ENCODE measurements at places on chromosomes 13 and 19.

- no peaks in the 10 kb centered on the region for H3K4me1 ChIP-seq
- H3K36me3 ChIP-seq, result no peaks in the 10 kb centered on the region
- H3K27ac ChIP-seq, result no peak overlapping the region
- no peaks in the 10 kb centered on the region for H3K27me3 ChIP-seq
- H3K4me3 ChIP-seq, result no peak overlapping the region
- DNase-seq, result peak; percentile 65
Measured at GRCh38 chr19:51097166-51097738, 11.0 kb downstream of the CTU1 start.

GRCh38 chr19:41479757-41480191 is 36.8 kb downstream of the ERICH4 start:
- H3K27ac ChIP-seq, result no peak overlapping the region
- H3K36me3 ChIP-seq, result no peaks in the 10 kb centered on the region
- no peaks in the 10 kb centered on the region for H3K27me3 ChIP-seq
- no peak overlapping the region for H3K4me3 ChIP-seq
- no peak for DNase-seq

DNA sequence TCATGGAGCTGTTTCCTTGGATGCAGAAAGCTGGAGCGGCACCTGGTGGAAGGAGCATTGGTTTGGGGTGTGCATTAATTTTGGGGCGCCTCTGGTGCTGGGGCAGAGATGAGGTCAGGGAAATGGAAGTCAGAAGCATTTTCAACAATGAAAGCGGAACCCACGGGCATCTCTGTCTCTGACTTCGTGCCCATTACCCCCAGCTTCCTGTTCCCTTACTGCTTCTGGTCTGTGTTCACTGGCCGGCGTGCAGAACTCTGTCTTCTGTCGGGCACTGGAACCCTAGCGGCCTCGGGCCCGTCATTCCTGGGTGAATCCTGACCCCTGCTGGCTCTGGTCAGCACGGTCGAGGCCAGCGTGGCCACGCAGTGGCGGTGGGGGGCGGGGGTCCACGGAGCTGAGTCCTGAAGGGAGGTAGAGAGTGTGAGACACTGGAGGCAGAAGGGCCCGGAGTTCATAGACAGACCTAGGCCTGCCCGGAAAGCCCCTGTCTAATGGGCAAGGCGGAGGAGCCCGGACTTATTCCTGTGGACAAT is 7.9 kb upstream of the LINGO3 start:
- H3K27ac ChIP-seq, result no peak overlapping the region
- DNase-seq, result peak; percentile 80
- H3K36me3 ChIP-seq, result no peaks in the 10 kb centered on the region
- H3K27me3 ChIP-seq, result peaks cover 17% of the 10 kb centered on the region
- H3K4me3 ChIP-seq, result no peak overlapping the region

- H3K4me1 ChIP-seq, result no peaks in the 10 kb centered on the region
- H3K4me3 ChIP-seq, result no peak overlapping the region
- H3K27ac ChIP-seq, result no peak overlapping the region
- no peaks in the 10 kb centered on the region for H3K27me3 ChIP-seq
- no peak for DNase-seq
Measured at GRCh38 chr13:60425332-60425731, 28.3 kb downstream of the TDRD3 start.

DNA sequence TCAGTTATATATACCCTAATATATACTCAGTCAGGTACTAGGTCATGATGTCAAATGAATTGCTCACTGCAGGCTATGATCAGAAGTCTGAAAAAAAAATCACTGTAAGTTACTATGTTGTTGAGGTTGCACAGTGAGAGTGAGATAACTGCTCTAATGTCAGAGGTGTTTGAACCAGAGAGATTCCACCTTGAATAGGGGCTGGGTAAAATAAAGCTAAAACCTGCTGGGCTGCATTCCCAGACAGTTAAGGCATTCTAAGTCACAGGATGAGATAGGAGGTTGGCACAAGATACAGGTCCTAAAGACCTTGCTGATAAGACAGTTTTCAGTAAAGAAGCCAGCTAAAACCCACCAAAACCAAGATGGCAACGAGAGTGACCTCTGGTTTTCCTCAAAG is 10.2 kb downstream of the EPSTI1 start:
- no peak overlapping the region for H3K4me3 ChIP-seq
- H3K27ac ChIP-seq, result peak overlapping the region; percentile 20
- H3K36me3 ChIP-seq, result no peaks in the 10 kb centered on the region

GRCh38 chr13:31053091-31053490 is 108.6 kb downstream of the HSPH1 start:
- no peaks in the 10 kb centered on the region for H3K36me3 ChIP-seq
- no peak overlapping the region for H3K27ac ChIP-seq
- H3K4me1 ChIP-seq, result no peaks in the 10 kb centered on the region
- DNase-seq, result no peak

DNA sequence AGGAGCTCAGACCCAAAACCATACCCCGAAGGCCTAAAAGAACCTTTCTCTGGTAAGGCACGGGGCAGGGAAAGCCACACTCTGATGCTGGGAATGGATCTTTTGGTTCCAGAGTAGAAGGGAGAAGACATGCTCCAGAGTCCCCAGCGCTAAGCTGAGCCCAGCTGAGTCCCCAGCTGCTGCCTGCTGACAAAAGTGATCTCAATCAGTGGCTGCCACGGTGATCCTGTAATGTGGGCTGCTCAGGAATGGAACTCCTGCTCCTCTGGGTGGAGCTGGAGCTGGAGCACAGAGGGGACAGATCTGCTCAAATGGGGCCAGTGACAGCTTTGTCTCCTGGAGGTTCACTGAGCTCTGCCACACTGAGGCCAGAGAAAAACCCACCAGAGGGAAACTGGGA is 70.5 kb downstream of the MLLT1 start:
- H3K27me3 ChIP-seq, result no peaks in the 10 kb centered on the region
- peak overlapping the region; percentile 6 for H3K27ac ChIP-seq
- no peak for DNase-seq
- H3K36me3 ChIP-seq, result peaks cover 4% of the 10 kb centered on the region

- no peak overlapping the region for H3K4me3 ChIP-seq
- no peaks in the 10 kb centered on the region for H3K4me1 ChIP-seq
- no peak for DNase-seq
- no peaks in the 10 kb centered on the region for H3K36me3 ChIP-seq
- no peak overlapping the region for H3K27ac ChIP-seq
Measured at GRCh38 chr13:94859811-94860210, 147.5 kb upstream of the SOX21 start.

GRCh38 chr13:35812736-35813135 is 318.4 kb downstream of the DCLK1 start:
- H3K36me3 ChIP-seq, result no peaks in the 10 kb centered on the region
- H3K27me3 ChIP-seq, result no peaks in the 10 kb centered on the region
- no peak overlapping the region for H3K27ac ChIP-seq
- no peak for DNase-seq
- H3K4me3 ChIP-seq, result no peak overlapping the region
- H3K4me1 ChIP-seq, result peaks cover 4% of the 10 kb centered on the region

GRCh38 chr19:33403221-33403972 is 29.9 kb downstream of the CEBPG start:
- H3K4me3 ChIP-seq, result no peak overlapping the region
- H3K36me3 ChIP-seq, result no peaks in the 10 kb centered on the region
- H3K27me3 ChIP-seq, result no peaks in the 10 kb centered on the region

DNA sequence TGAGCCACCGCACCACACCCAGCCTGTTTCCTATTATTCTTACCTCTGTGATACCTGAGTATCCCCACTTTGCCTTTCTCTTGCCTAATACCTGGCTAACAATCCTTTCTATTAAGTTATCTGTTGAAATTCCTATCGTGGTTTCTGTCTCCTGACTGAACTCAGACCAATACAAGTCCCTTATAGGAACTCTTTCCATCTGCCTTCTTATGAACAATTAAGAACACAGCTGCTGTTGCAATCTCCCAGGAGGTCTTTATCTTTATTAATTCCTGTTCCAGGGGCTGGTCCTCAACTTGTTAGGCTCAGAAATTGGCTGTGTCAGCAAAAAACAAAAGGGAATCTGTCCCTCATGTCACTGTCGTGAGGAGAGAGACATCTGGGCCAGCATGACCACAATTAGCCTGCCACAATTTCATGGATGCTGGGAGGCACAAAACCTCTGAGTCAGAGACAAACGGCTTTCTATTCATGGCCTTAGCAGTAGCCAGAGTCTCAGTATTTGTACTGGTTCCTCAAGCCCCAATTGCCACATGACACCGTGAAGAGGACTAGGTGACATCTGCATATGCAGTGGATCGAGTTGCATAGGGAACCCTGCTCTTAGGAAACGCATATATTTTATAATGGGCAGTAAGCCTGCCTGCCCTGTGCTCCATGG is 58.2 kb downstream of the NUFIP1 start:
- H3K27me3 ChIP-seq, result no peaks in the 10 kb centered on the region
- H3K4me3 ChIP-seq, result no peak overlapping the region
- peak; percentile 55 for DNase-seq
- no peaks in the 10 kb centered on the region for H3K4me1 ChIP-seq
- no peaks in the 10 kb centered on the region for H3K36me3 ChIP-seq
- H3K27ac ChIP-seq, result no peak overlapping the region

DNA sequence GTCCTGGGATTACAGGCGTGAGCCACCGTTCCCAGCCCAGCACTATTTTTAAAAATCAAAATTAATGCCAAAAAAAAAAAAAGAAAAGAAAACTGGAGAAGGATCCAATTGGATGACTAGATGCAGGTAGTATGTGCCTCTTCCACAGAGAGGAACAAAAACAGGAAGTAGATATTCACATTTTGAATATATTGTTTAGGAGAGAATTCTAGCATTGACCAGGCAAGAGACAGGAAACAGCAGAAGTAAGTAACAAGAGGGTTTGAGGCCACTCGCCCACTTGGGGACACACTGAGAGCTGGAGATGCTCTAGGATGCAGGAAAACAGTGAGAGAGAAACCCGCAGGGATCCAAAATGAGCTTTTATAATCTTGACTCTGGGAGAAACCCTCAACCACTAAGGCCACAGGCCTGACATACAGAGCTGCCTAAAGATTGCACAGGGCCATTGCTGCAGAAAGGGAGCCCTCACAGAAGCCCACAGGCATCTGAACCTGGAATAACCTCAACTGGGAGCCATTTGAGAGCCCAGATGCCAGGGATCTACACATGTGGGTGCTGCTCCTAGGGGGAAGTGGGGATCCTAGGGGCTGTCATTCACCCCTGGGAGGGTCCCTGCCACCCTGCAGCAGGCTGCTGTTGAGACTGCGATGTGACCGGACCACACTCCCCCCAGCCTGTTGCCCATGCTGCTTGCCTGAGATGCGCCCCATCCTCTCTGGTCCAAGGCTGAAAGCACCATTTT is 28.2 kb downstream of the IGFL2 start:
- H3K4me1 ChIP-seq, result no peaks in the 10 kb centered on the region
- DNase-seq, result no peak
- no peak overlapping the region for H3K4me3 ChIP-seq
- no peaks in the 10 kb centered on the region for H3K36me3 ChIP-seq

DNA sequence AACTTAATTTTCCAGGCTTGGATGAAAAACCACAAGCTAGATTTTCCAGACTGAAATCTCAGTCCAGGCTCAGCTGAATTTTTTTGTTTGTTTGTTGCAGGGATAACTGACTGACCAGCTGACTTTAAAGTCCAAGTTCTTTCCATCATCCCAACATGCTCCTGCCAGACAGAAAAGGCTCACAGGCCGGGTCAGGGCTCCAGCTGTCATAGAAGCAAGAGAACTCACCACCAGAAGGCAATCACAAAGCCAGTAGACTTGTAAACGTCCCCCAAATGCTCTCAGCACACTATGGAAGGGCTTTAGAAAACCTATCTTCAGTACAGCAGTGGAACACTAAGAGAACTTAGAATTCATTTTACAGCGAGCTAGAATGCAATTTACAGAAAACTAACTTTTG is 25.5 kb downstream of the DCLK1 start:
- no peak overlapping the region for H3K4me3 ChIP-seq
- no peak overlapping the region for H3K27ac ChIP-seq
- no peak for DNase-seq
- no peaks in the 10 kb centered on the region for H3K27me3 ChIP-seq

GRCh38 chr19:13260883-13261653 is 110.9 kb downstream of the IER2 start:
- no peaks in the 10 kb centered on the region for H3K4me1 ChIP-seq
- peak; percentile 55 for DNase-seq
- no peak overlapping the region for H3K27ac ChIP-seq
- no peaks in the 10 kb centered on the region for H3K27me3 ChIP-seq
- H3K36me3 ChIP-seq, result no peaks in the 10 kb centered on the region

DNA sequence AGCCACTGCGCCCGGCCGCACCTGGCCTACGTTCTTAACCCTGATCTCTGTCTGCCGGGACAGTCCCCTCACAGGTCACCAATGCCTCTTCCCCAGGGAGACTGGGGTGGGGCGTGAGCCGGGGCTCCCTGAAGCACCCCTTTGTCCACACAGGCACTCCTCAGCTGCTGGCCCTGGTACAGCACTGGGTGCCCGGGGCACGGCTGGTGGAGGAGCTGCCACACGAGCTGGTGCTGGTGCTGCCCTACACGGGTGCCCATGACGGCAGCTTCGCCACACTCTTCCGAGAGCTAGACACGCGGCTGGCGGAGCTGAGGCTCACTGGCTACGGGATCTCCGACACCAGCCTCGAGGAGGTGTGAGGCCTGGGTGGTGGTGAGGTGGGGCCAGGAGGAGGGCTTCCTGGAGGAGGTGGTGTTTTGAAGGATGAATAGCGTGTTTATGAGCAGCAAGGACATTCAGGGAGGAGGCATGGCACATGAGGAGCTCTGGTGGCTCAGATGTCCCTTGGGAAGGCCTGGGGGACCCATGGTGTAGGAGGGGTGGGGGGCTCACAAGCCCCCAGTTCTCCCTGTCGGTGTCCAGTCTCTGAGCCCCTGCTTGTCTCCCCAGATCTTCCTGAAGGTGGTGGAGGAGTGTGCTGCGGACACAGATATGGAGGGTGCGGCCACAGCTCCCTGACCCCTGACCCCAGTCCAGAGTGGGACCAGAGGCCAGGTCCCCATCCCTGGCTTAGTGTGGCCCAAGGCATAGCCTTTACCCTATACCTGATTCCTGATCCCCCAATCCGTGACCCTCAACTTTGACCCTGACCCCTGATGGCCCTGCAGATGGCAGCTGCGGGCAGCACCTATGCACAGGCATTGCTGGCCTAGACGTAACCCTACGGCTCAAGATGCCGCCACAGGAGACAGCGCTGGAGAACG is 13.5 kb upstream of the ARHGAP45 start:
- no peaks in the 10 kb centered on the region for H3K4me1 ChIP-seq
- peaks cover 3% of the 10 kb centered on the region for H3K36me3 ChIP-seq
- no peak for DNase-seq
- no peaks in the 10 kb centered on the region for H3K27me3 ChIP-seq
- no peak overlapping the region for H3K4me3 ChIP-seq

- H3K36me3 ChIP-seq, result no peaks in the 10 kb centered on the region
- no peak overlapping the region for H3K27ac ChIP-seq
- peak; percentile 97 for DNase-seq
- peak overlapping the region; percentile 23 for H3K4me3 ChIP-seq
- peaks cover 3% of the 10 kb centered on the region for H3K4me1 ChIP-seq
- H3K27me3 ChIP-seq, result no peaks in the 10 kb centered on the region
Measured at GRCh38 chr19:17841810-17842662, 5.7 kb downstream of the JAK3 start.

GRCh38 chr13:49859560-49859959 is 67.1 kb upstream of the KPNA3 start:
- no peak for DNase-seq
- no peaks in the 10 kb centered on the region for H3K4me1 ChIP-seq
- H3K27ac ChIP-seq, result no peak overlapping the region
- H3K27me3 ChIP-seq, result no peaks in the 10 kb centered on the region
